ENCODE measurements at places on chromosomes 7 and 10.

DNA sequence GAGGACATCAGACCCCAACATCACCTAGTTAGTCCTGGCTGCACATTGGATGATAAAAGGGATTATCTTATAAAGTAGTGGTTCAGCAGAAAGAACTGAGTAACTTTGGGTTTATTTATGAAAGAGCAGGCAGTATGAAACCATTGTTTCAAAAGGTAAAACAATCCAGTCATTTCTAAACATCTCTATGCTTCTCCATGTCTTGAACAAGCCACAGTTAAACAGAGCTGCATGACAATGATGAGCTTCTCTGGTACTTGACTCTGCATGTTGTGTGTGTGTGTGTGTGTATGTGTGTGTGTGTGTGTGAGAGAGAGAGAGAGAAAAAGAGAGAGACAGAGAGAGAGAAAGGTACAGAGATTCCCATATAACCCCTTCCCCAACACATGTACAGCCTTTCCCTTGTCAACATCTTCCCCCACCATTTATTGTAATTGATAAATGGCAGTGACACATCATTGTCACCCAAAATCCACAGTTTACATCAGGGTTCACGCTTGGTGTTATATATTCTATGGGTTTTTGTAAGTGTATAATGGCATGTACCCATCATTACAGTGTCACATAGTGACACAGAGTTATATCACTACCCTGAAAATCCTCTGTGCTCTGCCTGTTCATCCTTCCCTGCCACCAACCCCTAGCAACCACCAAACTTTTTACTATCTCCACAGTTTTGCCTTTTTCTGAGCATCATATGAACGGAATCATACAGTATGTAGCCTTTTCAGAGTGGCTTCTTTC, 32.8 kb upstream of the SLC18A3 start:
- peaks cover 2% of the 10 kb centered on the region for H3K27me3 ChIP-seq
- no peak for DNase-seq
- H3K4me3 ChIP-seq, result no peak overlapping the region
- H3K36me3 ChIP-seq, result no peaks in the 10 kb centered on the region
- H3K4me1 ChIP-seq, result peaks cover 5% of the 10 kb centered on the region

DNA sequence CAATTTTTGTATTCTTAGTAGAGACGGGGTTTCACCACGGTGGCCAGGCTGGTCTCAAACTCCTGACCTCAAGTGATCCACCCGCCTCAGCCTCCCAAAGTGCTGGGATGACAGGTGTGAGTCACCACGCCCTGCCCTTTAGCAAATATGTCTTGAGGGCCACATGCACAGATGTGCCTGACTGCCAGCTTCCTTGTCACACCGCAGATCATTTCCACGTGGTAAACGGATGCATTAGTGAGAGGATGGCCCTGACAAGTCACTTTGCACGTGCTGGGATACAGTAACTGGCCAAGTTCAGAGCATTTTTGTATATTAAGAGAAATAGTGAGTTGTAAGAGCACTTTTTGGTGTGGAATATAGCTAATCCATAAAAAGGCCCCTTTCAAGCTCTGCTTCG, 44.3 kb upstream of the FAM180A start:
- no peaks in the 10 kb centered on the region for H3K27me3 ChIP-seq
- DNase-seq, result no peak
- no peak overlapping the region for H3K27ac ChIP-seq
- H3K36me3 ChIP-seq, result no peaks in the 10 kb centered on the region

GRCh38 chr10:35452847-35453246, 116.5 kb downstream of the CCNY start:
- H3K36me3 ChIP-seq, result no peaks in the 10 kb centered on the region
- no peaks in the 10 kb centered on the region for H3K27me3 ChIP-seq
- DNase-seq, result no peak
- peaks cover 48% of the 10 kb centered on the region for H3K4me1 ChIP-seq
- no peak overlapping the region for H3K27ac ChIP-seq

DNA sequence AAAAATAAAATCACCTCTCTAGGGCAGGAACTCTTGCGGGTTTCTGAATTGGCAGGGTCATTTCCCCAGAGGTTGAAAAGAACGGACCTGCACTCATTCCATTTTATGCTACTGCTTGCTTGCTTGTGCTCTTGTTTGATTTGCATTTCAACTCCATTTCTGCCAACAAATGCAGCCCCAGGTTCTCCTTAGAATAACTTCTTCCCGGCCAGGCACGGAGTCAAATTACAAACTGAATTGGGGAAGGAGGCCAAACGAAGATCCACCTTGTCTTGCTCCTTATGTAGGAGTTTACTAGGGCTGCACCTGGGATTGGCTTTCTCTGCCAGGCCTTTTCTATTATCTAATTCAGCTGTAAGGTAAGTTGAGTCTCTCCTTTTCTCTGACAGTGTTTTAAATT, 79.6 kb downstream of the HGF start:
- H3K27ac ChIP-seq, result no peak overlapping the region
- no peak overlapping the region for H3K4me3 ChIP-seq
- H3K36me3 ChIP-seq, result no peaks in the 10 kb centered on the region
- no peaks in the 10 kb centered on the region for H3K4me1 ChIP-seq
- no peaks in the 10 kb centered on the region for H3K27me3 ChIP-seq

DNA sequence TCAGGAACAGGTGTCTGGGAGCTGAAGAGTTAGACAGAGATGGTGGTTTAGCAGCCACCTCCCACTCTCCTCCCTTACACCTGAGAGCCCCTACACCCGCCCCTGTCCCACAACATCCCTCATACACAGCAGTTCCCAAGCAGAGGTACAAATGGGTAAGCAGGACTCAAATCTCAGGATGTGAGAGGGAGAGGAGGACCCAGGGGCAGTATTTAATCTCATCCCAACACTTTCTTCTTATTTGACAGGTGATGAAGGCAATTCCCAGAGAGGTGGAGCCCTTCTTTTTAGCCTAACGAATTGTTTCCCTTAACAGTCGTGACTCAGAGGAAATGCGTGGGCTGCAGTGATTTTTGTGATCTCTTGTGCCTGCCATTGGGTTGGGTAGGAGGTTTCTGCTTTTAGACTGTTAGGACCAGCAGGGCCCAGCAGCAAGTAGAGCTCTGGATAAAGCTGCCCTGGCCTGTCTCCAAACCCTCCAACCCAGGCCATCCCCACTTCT, 191.3 kb downstream of the HECW1 start:
- H3K27ac ChIP-seq, result no peak overlapping the region
- H3K27me3 ChIP-seq, result no peaks in the 10 kb centered on the region
- DNase-seq, result no peak
- no peaks in the 10 kb centered on the region for H3K4me1 ChIP-seq
- H3K36me3 ChIP-seq, result no peaks in the 10 kb centered on the region
- no peak overlapping the region for H3K4me3 ChIP-seq

GRCh38 chr7:72187179-72187578, 225.0 kb downstream of the CALN1 start:
- H3K27ac ChIP-seq, result no peak overlapping the region
- no peaks in the 10 kb centered on the region for H3K36me3 ChIP-seq
- H3K4me3 ChIP-seq, result no peak overlapping the region
- no peak for DNase-seq

DNA sequence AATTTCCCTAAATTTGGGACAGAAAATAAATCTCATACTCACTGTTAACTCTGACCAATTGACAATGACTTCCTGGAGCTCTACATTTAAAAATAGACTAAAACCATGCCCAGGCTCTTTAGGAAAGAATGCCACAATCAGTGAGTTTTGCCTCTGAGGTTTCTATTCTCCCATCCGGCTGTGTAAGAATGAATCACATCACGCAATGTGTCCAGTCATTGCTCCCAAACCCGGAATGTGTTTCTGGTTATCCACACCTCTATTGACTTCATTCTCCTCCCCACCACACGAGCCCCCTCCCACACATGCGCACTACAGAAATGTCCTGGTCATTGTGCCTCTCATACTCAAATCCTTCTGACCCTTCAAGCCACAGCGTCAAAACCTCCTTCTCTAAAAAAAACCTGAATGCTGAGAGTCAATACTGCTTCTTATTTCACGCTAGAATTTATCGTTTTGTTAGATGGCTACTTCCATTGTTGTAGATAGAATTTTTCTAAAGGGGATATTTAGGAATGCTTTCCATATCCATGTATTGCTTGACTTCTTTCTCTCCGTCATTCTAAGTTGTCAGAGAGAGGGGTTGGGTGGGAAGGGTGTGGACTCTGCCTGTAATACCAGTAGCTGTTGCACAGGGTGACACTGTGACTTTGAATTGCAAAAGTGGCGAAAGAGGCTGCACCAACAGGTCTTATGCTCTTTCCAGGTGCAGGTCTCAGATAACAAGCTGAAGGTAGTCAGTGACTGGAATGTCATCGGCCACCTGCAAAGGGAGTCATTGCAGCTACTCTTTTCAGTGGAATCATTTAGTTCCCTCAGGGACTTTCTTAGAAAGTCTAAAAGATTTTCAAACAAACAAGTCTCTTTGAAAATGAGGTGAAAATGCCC, 356.6 kb downstream of the PAXIP1 start:
- H3K27me3 ChIP-seq, result no peaks in the 10 kb centered on the region
- no peaks in the 10 kb centered on the region for H3K36me3 ChIP-seq
- no peaks in the 10 kb centered on the region for H3K4me1 ChIP-seq
- H3K27ac ChIP-seq, result no peak overlapping the region

- H3K36me3 ChIP-seq, result peaks cover 74% of the 10 kb centered on the region
- H3K27ac ChIP-seq, result peak overlapping the region; percentile 82
- H3K4me3 ChIP-seq, result peak overlapping the region; percentile 5
- H3K4me1 ChIP-seq, result peaks cover 45% of the 10 kb centered on the region
These were observed 22.3 kb downstream of the MAP3K8 start for GRCh38 chr10:30456266-30456665.

Measured in natural killer cell (primary cell).